ENCODE measurements at places on chromosomes 13 and 19.

- DNase-seq, result no peak
Measured at GRCh38 chr13:111469916-111470506, 149.6 kb downstream of the TEX29 start.

DNA sequence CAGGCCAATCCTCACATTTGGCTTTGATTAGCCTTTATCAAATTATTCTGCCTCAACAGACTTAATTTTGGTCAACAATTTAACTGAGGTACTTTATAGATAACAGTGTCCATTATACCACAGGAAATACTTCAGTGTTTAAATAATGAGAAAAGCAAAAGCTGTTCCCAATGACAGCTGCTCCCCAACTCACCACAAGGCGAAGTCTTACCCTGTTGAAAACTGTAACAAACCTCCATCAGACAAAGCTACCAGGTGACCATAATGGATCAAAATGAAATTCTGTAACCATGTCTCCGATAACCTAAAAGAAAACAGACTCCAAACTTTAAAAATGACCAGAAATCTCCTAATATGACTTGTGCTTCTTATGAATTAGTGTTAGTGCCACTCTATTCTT lies 50.3 kb downstream of the ZNF44 start:
- no peak for DNase-seq

- no peak for DNase-seq
Measured at GRCh38 chr19:13995878-13996765, 10.0 kb downstream of the RFX1 start.

DNA sequence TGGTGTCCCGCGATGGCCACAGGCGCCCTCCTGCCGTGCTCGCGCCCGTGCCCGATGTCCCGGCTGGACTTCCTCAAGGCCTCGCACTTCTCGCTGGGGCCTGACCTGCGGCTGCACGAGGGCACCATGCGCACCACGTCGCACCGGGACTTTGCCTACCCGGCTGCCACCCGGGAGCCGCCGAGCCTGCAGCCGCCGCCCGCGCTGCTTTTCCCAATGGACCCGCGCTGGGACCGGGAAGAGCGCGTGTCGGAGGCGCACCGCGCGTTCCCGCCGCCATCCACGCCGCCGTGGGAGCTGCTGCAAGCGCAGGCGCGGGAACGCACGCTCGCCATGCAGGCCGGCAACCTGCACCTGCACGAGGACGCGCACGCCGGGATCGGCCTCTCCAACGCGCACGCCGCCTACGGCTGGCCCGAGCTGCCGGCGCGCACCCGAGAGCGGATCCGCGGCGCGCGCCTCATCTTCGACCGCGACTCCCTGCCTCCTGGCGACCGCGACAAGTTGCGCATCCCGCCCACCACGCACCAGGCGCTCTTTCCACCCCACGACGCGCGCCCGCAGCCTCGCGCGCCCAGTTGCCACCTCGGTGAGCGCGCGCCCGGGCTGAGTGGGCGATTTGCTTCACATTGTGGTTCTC lies 12.1 kb upstream of the PEX11G start:
- peak; percentile 93 for DNase-seq

DNA sequence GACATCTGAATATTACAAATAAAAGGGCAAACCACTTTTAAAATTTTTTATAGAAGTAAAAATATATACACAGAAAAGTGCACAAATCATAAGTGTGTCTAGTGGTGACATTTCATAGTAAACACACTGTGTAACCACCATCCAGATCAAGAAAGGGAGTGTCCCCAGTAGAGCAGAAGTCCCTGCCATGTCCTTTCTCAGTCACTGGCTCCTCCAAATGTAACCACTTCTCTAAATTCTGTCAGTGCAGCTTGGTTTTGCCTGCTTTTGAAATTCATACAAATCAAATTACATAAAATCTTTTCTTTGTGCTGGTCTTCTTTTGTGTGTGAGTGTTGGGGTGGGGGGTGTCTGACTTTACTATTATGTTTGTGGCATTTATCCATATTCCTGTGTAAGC lies 116.5 kb downstream of the RBM26 start:
- no peak for DNase-seq

GRCh38 chr19:5218255-5218855 lies 122.3 kb downstream of the PTPRS start:
- no peak for DNase-seq

DNA sequence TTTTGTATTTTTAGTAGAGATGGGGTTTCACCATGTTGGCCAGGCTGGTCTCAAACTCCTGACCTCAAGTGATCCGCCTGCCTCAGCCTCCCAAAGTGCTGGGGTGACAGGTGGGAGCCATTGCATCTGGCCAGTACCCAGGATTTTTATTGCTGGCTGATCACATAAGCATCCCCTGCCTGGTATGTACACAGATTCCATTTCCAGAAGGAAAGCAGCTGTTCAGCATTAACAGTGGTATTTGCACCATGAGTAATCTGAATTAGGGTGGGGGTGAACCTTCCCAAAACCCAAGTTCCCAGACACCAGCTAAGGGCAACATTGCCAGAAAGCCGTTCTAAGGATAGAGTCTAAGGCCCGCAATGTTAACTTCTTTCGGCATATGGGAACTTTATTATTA lies 7.3 kb downstream of the ZNF555 start:
- no peak for DNase-seq

- DNase-seq, result no peak
Measured at GRCh38 chr19:47531640-47532387, 17.0 kb upstream of the NAPA start.

- DNase-seq, result no peak
Measured at GRCh38 chr13:35163674-35164073, 221.6 kb downstream of the NBEA start.

DNA sequence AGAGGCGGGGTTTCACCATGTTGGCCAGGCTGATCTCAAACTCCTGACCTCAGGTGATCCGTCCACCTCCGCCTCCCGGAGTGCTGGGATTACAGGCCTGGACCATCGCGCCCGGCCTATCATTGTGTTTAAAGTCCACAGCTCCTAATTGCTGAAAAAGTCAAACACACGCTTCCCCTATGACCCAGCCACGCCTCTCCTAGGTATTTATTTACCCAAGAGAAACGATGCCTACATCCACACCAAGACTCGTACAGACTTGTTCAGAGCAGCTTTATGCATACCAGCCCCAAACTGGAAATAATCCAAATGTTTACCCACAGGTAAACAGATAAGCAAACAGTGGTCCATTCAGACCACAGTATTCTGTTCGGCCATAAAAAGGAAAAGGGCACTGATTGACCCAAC lies 15.1 kb downstream of the ZNRF4 start:
- peak; percentile 14 for DNase-seq

DNA sequence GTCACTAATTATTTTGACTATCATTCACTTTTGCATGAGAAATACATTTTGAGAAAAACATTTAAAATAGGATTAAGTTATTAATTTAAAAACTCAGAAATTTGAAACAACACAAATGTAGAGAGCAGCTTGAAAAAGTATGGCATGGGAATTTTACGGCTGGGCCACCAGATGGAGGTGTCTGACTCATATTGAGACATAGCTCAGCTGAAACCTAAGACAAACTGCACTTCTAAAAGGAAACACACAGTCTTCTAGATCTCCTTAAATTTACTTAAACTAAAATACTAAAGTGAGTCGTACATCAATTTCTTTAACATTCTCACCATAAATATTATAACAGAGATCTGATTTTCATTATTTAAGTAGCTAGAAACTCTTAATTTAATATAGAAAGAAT lies 41.9 kb upstream of the POSTN start:
- peak; percentile 21 for DNase-seq

- no peak for DNase-seq
Measured at GRCh38 chr13:61276401-61276800, 139.2 kb downstream of the PCDH20 start.

GRCh38 chr19:14073261-14073924 lies 807 bp downstream of the MISP3 start:
- DNase-seq, result peak; percentile 81

GRCh38 chr19:10105509-10106099 lies 558 bp upstream of the PPAN start:
- DNase-seq, result no peak

DNA sequence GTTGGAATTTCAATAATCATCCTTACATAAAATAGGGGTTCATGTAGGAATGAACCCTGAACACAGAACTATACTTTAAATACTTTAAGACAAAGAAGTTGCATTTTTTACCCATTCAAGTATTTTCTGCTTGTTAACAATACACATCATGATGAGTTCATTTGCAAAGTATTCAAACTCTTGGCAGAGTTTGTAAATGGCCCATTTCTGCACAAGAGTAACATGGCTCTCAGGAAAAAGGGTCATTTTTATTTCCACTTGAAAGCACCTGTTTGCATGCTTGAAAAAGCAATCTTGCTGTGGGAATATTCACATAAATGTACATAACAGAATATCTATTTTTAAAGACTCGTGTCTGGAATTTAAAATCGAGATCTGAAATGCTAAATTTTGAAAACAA lies 18.1 kb downstream of the ESD start:
- DNase-seq, result no peak

DNA sequence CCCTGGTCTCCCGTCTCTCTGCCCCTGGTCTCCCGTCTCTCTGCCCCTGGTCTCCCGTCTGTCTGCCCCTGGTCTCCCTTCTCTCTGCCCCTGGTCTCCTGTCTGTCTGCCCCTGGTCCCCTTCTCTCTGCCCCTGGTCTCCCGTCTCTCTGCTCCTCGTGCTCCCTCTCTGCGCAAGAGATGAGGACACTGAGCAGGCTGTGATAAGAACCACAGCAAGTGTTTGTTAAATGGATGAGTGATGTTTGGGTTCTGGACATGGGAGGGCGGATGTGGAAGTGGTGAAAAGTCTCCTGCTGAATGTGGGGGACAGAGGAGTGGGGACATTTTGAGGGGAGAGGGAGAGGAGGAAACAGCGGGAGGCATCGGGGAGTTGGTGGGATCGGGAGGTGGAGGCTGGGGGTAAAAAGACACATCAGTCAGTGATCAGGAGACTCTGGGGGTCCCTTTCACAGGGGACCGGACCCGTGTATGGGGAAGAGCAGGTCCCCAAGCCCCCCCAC lies 8.0 kb downstream of the NPAS1 start:
- DNase-seq, result no peak

DNA sequence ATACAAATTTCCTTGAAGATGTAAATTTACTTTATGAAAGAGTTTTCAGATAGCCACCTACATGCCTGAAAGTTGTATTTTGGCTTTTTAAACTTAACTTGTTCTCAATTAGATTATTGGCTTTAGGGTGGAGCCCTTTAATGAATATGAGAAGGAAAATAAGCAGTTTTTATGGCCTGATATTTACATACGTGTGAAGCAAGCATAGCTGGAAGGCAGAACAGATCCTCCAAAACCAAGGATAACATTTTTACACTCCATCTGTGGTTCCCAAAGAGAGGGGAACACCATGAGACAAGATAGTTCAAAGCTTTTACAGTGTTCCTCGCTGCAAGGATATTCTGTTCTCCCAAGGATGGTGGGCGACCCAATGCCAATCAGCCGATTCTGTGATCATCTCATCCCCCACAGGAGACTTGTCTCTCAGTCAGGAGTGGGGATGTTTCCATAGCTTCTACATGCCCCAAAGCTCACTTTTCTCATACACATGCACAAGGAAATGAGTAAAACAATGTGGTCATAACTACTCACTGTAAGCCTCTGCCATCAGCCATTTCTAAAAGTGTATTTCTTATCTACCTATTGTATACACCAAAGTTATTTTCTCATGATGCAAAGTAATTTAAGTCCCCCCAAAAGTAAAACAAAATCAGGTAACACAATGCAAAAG lies 24.6 kb upstream of the KBTBD6 start:
- DNase-seq, result no peak

GRCh38 chr13:90238413-90238812 lies 1109.1 kb upstream of the MIR17HG start:
- DNase-seq, result no peak

DNA sequence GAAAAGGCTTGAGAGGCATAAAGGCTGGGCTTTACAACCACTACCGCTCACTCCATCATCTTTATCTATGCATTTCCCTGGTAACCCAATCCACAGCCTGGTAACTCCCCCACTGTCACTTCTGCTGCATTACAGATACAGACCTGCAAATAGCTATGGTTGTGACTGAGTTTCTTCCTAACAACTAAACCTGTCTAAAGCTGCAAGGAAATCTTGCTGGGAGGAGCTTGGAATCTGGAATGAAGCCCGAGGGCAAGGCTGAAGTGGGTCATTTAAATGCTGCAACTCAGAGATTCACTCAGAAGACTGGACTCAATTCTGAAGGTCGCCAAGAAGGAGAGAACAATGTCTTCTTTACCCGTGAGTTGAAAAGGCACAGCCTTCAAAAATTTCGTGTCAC lies at the start of gene LGALS13:
LGALS13 (plus strand) TSS at position 301 of the 400 bp plus-strand sequence; CDS start at position 346, 45 bp downstream.
- no peak for DNase-seq

DNA sequence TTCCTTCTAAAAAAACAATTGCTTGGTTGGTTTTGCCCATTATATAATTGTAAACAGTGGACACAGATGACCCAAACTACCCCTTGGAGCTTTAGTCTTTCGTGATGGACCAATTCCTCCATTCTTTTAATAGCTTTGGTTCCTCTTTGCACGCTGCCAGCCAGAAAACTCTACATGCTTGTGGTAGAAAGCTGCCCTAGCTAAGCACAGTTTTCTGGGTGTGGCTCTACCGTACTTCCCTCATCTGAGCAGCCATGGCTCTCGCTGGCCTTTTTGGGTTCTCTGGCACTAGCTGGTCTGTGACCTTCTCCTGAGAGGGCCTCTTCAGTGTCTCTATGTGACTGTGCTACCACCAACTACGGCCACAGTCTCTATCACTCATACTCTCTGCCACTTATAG lies 29.9 kb upstream of the CEBPA start:
- DNase-seq, result no peak

- no peak for DNase-seq
Measured at GRCh38 chr13:98509271-98510155, 67.4 kb downstream of the STK24 start.

DNA sequence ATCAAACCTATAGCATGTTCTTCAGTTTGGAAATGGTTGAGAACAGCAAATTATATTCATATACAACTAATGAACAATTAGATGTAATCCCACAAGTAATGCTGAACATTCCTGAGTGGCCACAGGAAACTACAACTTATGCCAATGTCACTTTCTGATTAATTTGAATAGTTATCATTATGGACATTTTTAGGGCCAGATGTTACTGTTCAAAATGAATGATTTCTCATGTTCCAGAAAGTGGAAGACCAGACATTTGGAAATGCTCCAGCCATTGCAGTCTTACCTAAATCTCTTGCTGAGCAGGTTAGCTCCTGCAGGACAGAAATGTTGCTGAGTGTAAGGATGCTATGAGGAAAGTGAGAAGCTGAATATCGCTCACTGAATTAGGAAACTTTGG lies 819.8 kb downstream of the PCDH9 start:
- DNase-seq, result no peak

GRCh38 chr13:76579701-76580100 lies 306.5 kb downstream of the KCTD12 start:
- DNase-seq, result no peak
